WTC11 (cell line): ENCODE measurements at places on chromosomes 12 and 14. TPM values are rescaled to one million over a fixed set of nuclear protein-coding genes. Genes with fewer than 3 reads are reported as not detected.

DNA sequence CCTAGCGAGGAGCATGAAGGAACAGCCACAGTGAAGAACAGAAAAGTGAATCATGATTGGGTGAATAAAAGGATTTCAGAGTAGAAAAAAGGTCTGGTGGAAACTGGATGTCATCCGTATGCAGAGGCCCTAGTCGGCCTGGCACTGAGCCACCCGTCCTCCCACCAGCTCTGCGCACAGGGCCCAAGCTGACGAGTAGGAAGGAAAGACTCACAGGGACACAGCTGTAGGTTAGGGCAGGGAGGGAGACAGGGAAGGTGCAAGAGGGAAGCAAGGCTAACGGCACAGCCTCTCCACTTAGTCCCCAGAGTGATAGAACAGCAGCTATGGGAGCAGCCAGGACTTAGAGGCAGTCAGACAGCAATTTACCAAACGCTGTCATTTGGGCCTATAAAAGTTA, 112.6 kb downstream of the KCNK10 start:
- no peaks in the 10 kb centered on the region for H3K36me3 ChIP-seq
- H3K27me3 ChIP-seq: no peaks in the 10 kb centered on the region
- no peak for DNase-seq
- no peak overlapping the region for H3K27ac ChIP-seq
- H3K4me1 ChIP-seq: no peaks in the 10 kb centered on the region
- H3K4me3 ChIP-seq: no peak overlapping the region

DNA sequence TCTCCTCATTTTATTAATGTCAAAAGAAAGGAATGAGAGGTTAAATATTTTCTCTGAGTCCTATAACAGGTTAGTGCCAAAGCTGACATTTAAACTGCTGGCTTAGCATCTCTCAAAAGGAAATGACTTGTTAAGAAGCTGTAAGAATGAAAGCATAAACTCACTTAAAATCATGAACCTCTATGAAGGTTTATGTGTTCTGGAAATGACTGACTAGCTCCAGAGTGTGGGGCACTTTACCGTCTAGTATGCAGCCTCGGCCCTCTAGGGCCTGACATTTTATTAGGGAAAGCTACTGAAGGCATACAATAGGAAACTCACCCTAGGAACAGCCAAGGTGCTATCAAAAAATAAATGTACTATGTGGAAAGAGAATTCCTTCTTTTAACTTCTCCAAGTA, 35.1 kb downstream of the SPX start:
- no peaks in the 10 kb centered on the region for H3K36me3 ChIP-seq
- no peak overlapping the region for H3K4me3 ChIP-seq
- no peaks in the 10 kb centered on the region for H3K27me3 ChIP-seq

- peaks cover 8% of the 10 kb centered on the region for H3K4me1 ChIP-seq
- H3K27ac ChIP-seq: no peak overlapping the region
- H3K36me3 ChIP-seq: peaks cover 5% of the 10 kb centered on the region; the same call in 1 of the 2 replicates
- DNase-seq: no peak
- H3K4me3 ChIP-seq: no peak overlapping the region
These were observed 7.0 kb upstream of the CAPRIN2 start for GRCh38 chr12:30761730-30762129.

DNA sequence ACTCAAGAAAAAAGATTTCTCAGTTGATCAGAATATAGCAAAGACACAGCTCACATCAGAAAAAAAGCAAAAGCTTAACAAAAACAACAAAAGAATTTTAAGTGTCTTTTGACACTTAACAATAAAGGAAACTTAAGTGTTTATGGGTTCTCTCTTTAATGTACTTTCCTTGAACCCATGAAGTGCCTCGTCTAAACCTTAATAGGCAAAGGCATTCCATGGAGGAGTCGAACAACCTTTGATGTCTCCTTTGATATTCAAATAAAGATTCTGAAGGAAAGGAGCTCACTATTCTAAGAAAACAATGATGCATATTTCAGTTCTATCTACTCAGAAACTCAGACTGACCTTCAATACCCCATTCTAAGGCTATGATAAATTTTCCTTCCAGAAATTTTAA, 116.7 kb downstream of the TMTC1 start:
- no peak overlapping the region for H3K27ac ChIP-seq
- no peak for DNase-seq
- H3K4me1 ChIP-seq: peaks cover 36% of the 10 kb centered on the region
- H3K36me3 ChIP-seq: peaks cover 2% of the 10 kb centered on the region
- H3K4me3 ChIP-seq: no peak overlapping the region

DNA sequence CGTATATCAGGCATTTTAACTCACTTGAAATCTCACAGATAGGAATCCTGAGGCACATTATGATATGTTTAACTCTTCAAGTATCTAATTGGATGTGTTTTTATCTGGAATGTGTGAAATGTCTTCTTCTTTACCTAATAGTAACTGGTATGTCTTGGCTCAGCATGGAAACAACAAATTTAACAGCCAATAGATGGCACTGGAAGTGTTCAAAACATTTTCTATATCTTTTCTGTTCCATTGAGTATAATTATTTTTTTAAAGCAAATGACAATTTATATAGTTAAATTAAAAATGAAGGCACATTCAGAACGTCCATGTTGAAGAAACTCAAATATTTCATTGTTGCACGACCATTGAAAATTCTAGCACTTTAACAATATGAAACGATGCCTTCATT, 164.6 kb upstream of the SLC16A7 start:
- no peaks in the 10 kb centered on the region for H3K27me3 ChIP-seq
- H3K27ac ChIP-seq: no peak overlapping the region
- no peak overlapping the region for H3K4me3 ChIP-seq
- peaks cover 30% of the 10 kb centered on the region for H3K4me1 ChIP-seq
- no peak for DNase-seq

Gene LRFN5
- 4.7 to 15.8 TPM (median 5.3 TPM) in 3 replicates for total RNA-seq

Gene GUCY2C
- total RNA-seq: 3.4 to 4.3 TPM (median 3.9 TPM) in 3 replicates

Gene GPD1
- total RNA-seq: 0.39 to 0.77 TPM (median 0.62 TPM) in 3 replicates

GRCh38 chr14:68181519-68182326, 362.1 kb downstream of the RAD51B start:
- H3K4me1 ChIP-seq: peaks cover 35% of the 10 kb centered on the region
- no peak overlapping the region for H3K27ac ChIP-seq
- H3K36me3 ChIP-seq: no peaks in the 10 kb centered on the region
- H3K4me3 ChIP-seq: no peak overlapping the region

- H3K4me3 ChIP-seq: no peak overlapping the region
- H3K4me1 ChIP-seq: peaks cover 9% of the 10 kb centered on the region
- DNase-seq: no peak
- no peaks in the 10 kb centered on the region; the same call in 1 of the 2 replicates for H3K36me3 ChIP-seq
- H3K27ac ChIP-seq: no peak overlapping the region
- H3K27me3 ChIP-seq: no peaks in the 10 kb centered on the region
These were observed 424.2 kb downstream of the ETNK1 start for GRCh38 chr12:23049180-23049579.

DNA sequence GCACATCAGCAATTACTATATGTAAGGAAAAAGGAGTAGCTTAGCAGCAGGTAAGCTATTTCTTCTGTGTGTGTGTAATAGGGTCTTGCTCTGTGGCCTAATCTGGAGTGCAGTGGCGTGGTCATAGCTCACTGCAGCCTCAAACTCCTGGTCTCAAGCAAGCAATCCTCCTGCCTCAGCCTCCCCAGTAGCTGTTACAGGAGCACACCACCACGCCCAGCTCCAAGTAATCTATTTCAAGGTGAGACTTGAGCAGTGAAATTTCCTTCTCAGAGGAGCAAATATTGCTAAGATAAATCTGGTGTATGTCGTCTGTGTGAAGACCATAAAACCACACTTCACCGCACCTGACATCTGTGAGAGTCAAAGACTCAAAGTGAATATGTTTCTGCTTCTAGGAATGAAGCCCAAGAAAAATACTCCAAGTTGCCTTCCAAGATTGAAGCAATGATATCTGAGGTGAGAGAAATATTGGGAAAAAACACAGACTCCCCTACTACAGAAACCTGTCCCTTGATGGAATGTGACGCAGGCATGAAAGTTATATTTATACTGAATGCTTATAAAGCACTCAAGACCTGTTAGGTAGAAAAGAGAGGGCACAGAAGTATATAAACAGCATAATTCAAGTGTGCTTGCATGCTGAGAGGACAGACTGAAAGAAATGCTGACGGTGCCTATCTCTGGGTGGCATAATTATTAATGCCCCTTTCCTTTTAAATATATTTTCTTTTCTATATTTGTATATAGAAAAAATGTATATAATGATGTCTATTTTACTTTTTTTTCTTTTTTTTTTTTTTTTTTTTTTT, 2.5 kb upstream of the SELPLG start:
- no peaks in the 10 kb centered on the region for H3K27me3 ChIP-seq
- DNase-seq: no peak
- H3K4me1 ChIP-seq: peaks cover 57% of the 10 kb centered on the region
- H3K36me3 ChIP-seq: no peaks in the 10 kb centered on the region
- peak overlapping the region; percentile 45 for H3K27ac ChIP-seq
- no peak overlapping the region for H3K4me3 ChIP-seq

DNA sequence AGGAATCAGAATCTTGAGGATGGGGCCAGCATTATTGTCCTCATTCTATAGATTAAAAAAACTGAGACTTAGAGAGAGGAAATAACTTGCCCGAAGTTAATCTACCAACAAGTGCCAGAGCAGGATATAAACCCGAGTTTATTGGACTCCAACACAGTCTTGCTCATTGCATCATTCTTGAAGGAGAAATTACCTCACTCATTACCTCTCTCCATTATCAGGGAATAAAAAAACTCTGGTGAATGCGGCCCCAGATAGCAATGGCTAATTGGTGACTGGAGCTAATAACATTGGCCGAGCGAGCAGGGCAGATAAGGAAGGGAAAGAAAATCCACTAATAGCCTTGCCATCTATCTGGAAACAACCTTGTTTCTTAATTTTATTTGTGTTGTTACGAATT, 24.7 kb upstream of the TMED10 start:
- H3K27ac ChIP-seq: no peak overlapping the region
- H3K27me3 ChIP-seq: no peaks in the 10 kb centered on the region
- H3K36me3 ChIP-seq: no peaks in the 10 kb centered on the region
- H3K4me1 ChIP-seq: peaks cover 5% of the 10 kb centered on the region
- DNase-seq: no peak

Gene AQP5
- total RNA-seq: 2.7 to 2.9 TPM (median 2.8 TPM) in 3 replicates

- DNase-seq: no peak
- H3K4me3 ChIP-seq: no peak overlapping the region
- 0 out of 2 replicates have a peak overlapping the region, but pooled peaks have one; percentile 13 for H3K27ac ChIP-seq
- no peaks in the 10 kb centered on the region for H3K27me3 ChIP-seq
- H3K36me3 ChIP-seq: peaks cover 9% of the 10 kb centered on the region; the same call in 1 of the 2 replicates
These were observed 145.1 kb downstream of the PPM1H start for GRCh38 chr12:62789851-62790250.

- no peaks in the 10 kb centered on the region for H3K27me3 ChIP-seq
- DNase-seq: peak; percentile 39
- H3K36me3 ChIP-seq: peaks cover 71% of the 10 kb centered on the region
- H3K4me1 ChIP-seq: peaks cover 65% of the 10 kb centered on the region
- H3K27ac ChIP-seq: peak overlapping the region; percentile 98
These were observed 12.6 kb downstream of the SFSWAP start for GRCh38 chr12:131723532-131723931.

GRCh38 chr14:69398818-69399210, 322 bp downstream of the SLC39A9 start:
- peaks cover 32% of the 10 kb centered on the region for H3K36me3 ChIP-seq
- peak overlapping the region; percentile 100 for H3K27ac ChIP-seq
- H3K27me3 ChIP-seq: no peaks in the 10 kb centered on the region
- peak overlapping the region; percentile 94 for H3K4me3 ChIP-seq
- H3K4me1 ChIP-seq: peaks cover 33% of the 10 kb centered on the region

Gene KCNC2
- not detected in 3 replicates for total RNA-seq

GRCh38 chr14:89856871-89857345, 97.6 kb downstream of the EFCAB11 start:
- no peaks in the 10 kb centered on the region for H3K27me3 ChIP-seq
- no peaks in the 10 kb centered on the region; the same call in 1 of the 2 replicates for H3K4me1 ChIP-seq
- no peaks in the 10 kb centered on the region for H3K36me3 ChIP-seq
- H3K4me3 ChIP-seq: no peak overlapping the region
- no peak for DNase-seq
- no peak overlapping the region for H3K27ac ChIP-seq

Gene OAS2
- 0.27 to 0.48 TPM (median 0.28 TPM) in 3 replicates for total RNA-seq

Gene KLRK1
- 0.15 to 0.23 TPM in 2 of 3 replicates, not detected in the other for total RNA-seq

DNA sequence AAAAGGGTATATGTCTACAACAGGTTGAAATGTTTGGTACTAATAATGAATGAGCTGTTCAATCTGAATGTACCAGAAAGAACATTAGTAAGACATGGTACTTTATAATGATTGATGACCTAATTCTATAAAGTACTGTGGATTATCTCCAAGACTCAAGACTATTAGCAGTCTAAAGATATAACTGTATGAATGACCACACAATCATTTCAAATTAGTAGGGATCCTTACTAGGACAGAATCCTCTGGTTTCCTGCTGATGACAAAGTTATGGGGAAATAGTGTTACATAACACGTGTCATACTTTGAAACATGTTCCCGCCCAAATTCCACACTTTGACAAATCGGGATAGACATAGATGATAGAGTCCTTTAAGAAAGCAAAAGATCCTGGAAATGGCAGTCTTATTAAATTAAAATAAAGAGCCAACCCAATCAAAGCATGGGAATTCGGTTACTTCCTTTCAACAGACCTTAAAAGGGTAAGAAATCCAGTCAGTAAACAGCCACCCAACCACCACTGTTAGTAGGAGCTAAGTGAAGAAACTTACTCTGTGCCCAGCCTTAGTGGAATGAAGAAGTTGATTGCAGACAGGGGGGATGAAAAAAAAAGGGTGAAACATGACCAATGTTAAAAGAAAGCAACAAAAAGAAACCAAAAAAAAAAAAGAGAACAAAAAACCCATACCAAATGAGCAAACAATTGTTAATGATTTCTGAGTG, 2.8 kb downstream of the VPS29 start:
- H3K4me1 ChIP-seq: peaks cover 8% of the 10 kb centered on the region
- H3K4me3 ChIP-seq: peak overlapping the region; percentile 43
- H3K27me3 ChIP-seq: peaks cover 24% of the 10 kb centered on the region
- H3K36me3 ChIP-seq: peaks cover 21% of the 10 kb centered on the region
- no peak for DNase-seq
- peak overlapping the region; percentile 70; the same call in 1 of the 2 replicates for H3K27ac ChIP-seq

- peak overlapping the region; percentile 27; the same call in 1 of the 2 replicates for H3K27ac ChIP-seq
- H3K4me1 ChIP-seq: peaks cover 3% of the 10 kb centered on the region; the same call in 1 of the 2 replicates
- no peak overlapping the region for H3K4me3 ChIP-seq
- H3K36me3 ChIP-seq: peaks cover 13% of the 10 kb centered on the region
- H3K27me3 ChIP-seq: no peaks in the 10 kb centered on the region
- no peak for DNase-seq
These were observed 30.9 kb downstream of the NT5DC3 start for GRCh38 chr12:103810111-103810510.

- no peaks in the 10 kb centered on the region for H3K36me3 ChIP-seq
- H3K4me1 ChIP-seq: peaks cover 8% of the 10 kb centered on the region
- H3K27me3 ChIP-seq: peaks cover 46% of the 10 kb centered on the region
- H3K27ac ChIP-seq: no peak overlapping the region
- DNase-seq: no peak
These were observed 2.6 kb downstream of the PPP2R5C start for GRCh38 chr14:101763941-101764709.

DNA sequence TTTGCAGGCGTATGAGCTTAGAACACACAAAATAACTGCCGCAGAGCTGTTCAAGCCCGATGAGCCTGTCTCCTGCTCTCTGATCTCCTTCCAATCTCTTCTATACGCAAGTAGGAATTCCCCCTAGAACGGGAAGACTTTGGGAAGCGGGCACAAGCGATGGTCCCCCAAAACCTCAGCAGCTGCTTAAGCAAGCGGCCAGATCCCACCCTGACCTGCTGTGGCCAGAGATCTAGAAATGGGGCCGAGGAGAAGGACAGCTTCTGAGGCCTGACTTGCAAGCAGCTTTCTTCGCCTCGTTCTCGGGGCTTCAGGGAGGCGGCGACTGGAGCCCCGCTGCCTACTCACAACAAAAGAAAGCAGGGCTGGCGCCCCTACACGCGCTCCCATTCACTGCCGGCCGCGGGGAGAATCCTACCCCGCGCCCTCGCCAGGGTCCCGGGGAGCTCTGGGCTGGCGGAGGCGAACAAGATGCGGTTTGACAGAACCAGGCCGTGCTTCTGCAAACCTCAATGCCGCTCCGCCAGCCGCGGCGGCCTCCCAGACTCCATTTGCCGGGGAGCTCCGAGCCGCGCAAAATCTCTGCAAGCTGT, 922 bp downstream of the TBX5 start:
- H3K36me3 ChIP-seq: no peaks in the 10 kb centered on the region
- no peak overlapping the region for H3K27ac ChIP-seq
- peaks cover 100% of the 10 kb centered on the region for H3K27me3 ChIP-seq
- peaks cover 84% of the 10 kb centered on the region for H3K4me1 ChIP-seq
